Effector CD8-positive, alpha-beta T cell (primary cell): ENCODE measurements at places on chromosomes 6 and 20.
A peak's percentile ranks its signal among the peaks of the same experiment; 100 is the strongest.

DNA sequence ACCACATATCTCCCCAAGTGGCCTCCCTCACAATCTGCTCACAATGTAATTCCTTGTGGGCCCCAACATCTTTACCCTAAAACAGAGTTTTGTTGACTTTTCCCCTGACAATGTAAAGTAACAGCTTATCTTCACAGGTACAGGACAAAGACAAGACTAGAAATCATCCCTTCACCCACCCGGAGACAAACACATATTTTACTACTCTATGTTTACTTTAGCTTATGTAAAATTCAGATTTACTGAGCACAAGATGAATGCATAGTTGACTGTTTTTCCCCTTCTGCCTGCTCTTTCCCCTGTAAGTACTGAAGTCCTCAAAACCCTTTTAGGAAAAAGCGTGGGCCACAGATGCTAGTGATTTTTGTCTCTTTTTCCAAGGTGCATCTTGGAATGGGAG is 61.0 kb downstream of the RPP21 start:
- no peak for DNase-seq

GRCh38 chr6:158399040-158399700 is 86.9 kb downstream of the TULP4 start:
- no peak for DNase-seq

DNA sequence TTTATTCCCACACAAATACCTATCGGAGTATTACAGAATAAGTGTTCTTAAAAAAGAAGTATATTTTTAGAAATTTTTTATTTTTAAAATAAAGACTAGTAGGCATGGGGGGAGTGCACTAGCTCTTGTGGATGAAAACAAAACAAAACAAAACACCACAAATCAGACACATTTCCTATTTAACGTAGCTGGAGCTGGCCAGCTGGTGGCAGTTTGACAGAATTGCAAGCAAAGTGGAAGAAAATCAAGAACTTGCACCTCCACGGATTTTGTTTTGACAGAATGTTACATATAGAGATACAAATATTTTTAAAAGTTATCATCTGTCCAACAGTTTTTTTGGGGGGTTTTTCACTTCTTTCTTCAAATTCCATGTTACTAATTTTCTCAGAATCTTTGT is 63.6 kb upstream of the SNRPB2 start:
- DNase-seq = no peak

GRCh38 chr6:162385980-162386379 is 341.6 kb downstream of the PRKN start:
- no peak for DNase-seq

- peak; percentile 21 for DNase-seq
Measured at GRCh38 chr20:34129518-34130162, 17.6 kb upstream of the EIF2S2 start.

DNA sequence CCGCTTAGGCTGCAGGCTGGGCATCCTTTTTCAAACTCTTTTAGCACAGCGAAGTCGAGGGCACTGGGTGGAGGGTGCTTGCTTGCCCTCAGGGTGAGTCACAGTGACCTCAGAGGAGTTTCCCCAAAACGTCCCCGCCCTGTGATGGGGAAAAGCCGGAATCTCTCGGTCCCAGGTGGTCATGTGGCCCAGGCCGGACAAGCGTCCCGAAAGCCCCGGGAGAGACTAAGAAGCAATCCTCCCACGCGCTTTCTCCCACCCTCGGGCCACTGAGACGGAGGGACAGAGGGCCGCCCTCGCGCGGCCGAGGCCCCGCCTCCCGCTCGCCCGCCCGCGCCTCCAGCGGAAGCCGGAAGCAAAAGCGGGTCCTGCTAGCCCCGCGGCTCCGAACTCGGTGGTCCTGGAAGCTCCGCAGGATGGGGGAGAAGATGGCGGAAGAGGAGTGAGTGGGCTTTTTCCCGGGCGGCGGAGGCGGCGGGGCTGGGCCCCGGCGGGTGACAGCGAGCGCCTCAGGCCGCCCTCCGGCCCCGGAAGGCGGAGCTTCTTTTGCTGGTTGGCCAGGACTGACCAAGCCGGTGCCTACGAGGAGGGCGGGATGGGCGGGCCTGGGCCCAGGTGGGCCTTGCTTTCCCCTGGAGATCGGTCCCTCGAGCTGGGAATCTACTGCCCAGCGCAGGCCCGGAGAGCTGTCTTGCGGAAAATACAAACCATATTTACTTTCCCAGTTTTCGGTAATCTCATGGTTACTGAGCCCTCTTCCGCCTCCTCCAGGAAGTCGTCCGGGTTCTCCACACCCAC is at the start of gene SLC9A8:
Gene SLC9A8, plus strand, starts transcription at position 322 of the 798 bp plus-strand sequence. Its CDS starts 95 bp downstream, at position 417.
- peak; percentile 82 for DNase-seq

- no peak for DNase-seq
Measured at GRCh38 chr6:169558774-169559441, 142.9 kb downstream of the WDR27 start.

- no peak for DNase-seq
Measured at GRCh38 chr20:6566821-6567220, 200.7 kb upstream of the BMP2 start.

DNA sequence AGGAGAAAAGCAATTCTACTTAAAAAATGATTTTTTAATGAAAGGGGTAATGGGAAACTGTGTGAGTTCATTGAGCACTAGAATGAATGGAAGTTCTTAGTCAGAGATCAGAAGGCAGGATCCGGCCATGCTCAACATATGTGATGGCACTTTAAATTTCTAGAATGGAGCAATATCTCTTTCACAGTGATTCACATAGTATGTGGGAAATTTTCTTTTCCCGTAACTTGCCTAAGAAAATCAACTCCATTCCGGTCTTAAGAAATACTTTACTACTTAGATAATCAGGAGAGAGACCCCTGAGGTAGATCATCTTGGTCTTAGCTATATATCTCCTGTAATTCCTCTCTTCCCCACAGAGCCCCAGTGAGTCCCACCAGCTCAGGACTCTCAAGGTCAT is 131.8 kb downstream of the SCML4 start:
- no peak for DNase-seq

DNA sequence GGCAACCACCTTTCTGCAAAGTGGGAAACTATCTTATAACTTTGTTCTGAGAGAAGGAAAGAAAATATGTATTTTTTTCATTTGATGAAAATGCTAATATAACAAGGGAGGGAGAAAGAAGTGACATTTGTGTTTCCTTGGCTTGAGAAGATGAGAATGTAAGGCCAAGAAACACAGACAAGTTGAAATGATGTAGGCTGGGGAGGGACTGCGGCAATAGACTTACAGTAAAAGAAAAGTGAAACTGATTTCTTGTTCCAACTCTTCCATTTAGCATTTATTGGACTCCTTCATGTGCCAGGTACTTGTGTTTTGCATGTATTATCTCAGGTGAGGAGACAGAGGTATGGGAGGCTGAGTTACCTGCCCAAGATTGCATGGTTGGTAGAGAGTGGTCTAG is 130.9 kb downstream of the CARMIL1 start:
- DNase-seq = no peak

GRCh38 chr6:133951881-133952814 is 876 bp upstream of the TBPL1 start:
- DNase-seq = peak; percentile 30

- no peak for DNase-seq
Measured at GRCh38 chr20:64160118-64160517, 4.1 kb upstream of the MYT1 start.

DNA sequence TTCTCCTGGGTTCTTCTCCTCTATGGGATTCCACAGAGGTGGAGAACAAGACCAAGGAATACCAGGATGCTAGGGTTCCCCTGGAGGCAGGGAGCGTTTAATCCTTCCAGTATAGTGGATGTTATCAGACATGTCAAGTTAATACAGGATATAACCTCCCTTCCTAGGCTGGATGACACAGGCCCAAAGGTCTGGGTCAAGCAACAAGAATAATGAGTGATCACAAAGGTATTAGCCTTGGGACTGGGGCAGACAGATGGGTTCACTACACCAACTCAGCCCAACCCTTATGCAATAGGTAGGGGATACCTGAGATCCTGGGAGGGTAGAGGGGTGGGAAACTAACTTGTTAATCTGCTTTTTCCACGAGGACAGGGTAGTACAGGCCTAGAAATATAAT is 690.3 kb downstream of the HTR1B start:
- DNase-seq = no peak

GRCh38 chr6:53090576-53090975 is 25.4 kb downstream of the FBXO9 start:
- no peak for DNase-seq

GRCh38 chr6:137861550-137862337 is 5.3 kb upstream of the TNFAIP3 start:
- DNase-seq = no peak

DNA sequence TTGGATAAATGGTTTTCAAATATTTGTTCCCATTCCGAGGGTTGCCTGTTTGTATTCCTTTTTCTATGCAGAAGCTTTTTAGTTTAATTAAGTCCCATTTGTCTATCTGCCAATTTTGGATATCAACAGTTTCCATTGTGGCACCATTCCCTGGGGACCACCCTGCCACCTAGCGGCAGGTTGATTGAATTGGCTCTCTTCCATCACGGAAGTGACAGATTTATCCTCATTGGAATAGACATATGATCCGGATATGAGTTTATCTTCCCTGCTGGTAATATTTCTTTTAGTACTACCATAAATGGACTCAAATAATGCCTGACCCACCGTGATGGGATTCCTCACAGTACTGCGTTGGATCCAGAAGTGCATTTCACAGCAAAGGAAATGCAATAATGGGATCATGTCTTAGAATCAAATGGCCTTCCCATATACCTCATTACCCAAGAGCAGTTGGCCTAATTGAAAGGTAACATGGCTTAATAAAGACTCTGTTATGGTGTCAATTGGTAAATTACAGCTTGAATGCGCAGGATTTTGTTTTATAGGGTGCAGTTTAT is 327.0 kb downstream of the BMP2 start:
- DNase-seq = no peak

DNA sequence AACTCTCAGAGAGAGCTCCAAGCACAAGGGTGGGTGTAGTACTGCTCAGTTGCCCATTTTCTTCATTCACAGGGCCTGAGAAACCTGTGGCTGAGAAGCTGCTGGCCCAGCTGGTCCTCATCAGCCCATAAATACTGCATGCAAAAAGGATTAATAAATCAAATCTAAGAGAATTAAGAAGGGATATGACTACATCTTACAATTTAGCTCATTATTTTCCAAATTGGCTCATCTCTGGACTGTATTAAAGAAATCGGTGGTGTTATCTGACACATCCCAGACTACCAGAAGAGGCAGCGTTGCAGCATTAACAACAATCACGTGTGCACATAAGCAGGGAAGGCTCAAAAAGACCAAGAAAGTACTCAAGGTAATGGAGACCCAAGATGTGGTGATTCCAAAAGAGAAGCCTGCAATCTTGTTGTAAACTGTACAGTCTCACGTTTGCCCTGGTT is 90.7 kb downstream of the CD24 start:
- no peak for DNase-seq

- DNase-seq = no peak
Measured at GRCh38 chr6:89066940-89067646, 13.5 kb upstream of the PNRC1 start.

DNA sequence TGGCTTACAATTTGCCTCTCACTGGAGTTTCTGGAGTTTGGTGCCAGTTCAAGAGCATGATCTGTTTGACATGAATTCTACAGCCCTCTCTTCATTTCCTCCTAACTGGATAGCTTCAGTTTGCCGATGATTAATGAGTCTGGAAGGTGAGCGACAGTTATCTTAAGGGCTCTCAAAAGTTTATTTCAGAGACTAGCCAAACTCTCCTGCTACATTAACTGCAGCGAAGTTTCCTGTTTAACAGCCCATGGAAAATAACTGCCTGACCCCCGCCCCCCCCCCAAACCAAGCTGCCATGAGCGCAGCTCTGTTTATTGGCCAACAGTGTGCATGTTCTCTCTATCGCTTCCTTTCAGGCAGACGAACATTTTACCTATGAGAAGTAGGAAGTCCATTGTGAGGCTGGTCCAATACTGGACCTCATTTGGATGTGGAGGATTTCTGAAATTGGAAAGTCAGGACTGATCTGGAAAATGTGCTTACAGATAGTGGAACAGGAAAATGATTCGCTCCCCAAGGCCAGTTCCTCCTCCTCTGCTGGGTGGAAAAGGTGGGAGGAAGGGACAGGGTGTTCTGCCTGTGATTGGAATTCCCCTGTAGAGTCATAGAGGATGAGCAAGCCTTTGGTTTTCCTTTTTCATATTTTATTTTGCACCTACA is 522.2 kb upstream of the JAG1 start:
- no peak for DNase-seq

DNA sequence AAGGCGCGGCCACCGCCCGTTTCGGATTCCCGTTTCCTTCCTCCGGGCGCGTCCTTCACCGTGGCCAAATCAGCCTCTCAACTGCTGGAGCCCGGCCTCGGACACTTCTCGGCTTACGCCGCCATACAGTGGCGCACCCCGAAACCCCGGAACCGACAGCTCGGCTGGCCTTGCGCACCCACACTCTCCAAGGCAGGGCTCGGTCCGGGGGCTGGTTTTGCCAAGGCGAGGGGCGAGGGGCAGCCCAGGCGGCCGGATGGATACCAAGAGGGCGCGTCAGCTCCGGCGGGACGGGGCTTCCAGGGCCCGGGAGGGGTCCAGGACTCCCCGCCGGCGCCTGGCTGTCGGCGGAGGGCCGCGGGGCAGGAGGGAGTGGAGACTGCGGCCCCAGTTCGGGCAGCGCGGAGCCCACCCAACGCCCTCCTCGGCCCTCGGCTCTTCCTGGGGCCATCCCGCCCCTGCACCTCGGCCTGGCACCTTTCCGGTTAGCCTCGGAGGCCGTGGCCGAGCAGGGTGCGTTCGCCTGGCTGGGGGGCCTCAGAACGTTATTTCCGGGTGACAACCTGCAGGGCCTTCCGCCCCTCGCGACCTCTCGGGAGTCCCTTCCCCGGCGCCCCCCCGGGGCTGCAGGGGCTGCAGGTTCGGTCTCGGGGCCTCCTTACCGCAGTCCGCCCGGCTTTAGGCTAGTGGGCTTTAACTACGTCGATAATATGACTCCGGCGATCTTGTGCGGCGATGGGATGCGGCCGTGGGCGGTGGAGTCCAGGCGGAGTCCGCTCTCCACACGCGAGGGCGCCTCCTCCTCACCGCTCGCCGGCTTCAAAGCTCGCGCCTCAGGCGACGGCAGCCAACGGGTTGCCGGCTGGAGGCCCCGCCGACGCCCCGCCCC is 697 bp upstream of the CEP43 start:
- peak; percentile 7 for DNase-seq

DNA sequence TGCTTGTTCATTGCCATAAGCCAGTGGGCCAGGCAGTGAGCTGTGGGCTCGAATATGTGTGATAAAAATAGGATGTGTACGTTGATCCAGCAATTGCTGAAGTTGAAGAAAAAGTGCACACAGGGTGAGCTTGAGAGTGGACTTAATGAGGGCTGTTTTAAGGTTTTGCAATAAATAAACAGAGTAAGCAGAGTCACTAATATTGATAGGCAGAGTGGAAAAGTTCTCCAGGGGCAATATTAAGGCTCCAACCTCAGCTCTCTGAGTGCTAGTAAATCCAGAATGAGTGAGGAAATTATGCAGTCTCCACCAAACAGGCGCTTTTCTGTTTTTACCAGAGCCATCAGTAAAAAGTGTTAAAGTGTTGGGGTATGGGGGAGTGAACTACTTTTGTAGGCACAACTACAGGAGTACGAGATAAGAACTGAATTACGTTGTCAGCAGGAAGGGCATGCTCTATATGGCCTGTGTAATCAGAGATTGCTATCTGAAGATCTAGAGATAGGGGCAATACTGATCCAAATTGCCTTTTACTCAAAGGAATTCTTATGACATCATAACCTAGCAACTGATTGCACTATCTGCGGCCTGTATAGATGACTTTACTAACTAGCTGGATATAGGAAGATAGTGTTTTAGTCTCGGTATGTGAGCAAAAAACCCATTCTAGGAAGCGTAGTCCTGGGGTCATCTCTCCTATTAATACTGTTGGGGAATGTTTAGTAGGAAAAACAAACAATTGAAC is 7.6 kb upstream of the TBC1D20 start:
- DNase-seq = no peak

- DNase-seq = no peak
Measured at GRCh38 chr20:52219441-52219840, 27.9 kb upstream of the ZFP64 start.

- DNase-seq = no peak
Measured at GRCh38 chr6:131565056-131565455, 8.0 kb upstream of the ARG1 start.
